Stimulated activated CD8-positive, alpha-beta memory T cell treated with anti-CD3 and anti-CD28 coated beads, Interleukin-7, amount 100 ng/mL, for 24 hours (primary cell): ENCODE measurements at places on chromosomes 12 and 14.

- DNase-seq: no peak
Measured at GRCh38 chr12:109266106-109266879, 42.8 kb downstream of the FOXN4 start.

GRCh38 chr14:101836135-101836534 is 74.6 kb downstream of the PPP2R5C start:
- DNase-seq: no peak

DNA sequence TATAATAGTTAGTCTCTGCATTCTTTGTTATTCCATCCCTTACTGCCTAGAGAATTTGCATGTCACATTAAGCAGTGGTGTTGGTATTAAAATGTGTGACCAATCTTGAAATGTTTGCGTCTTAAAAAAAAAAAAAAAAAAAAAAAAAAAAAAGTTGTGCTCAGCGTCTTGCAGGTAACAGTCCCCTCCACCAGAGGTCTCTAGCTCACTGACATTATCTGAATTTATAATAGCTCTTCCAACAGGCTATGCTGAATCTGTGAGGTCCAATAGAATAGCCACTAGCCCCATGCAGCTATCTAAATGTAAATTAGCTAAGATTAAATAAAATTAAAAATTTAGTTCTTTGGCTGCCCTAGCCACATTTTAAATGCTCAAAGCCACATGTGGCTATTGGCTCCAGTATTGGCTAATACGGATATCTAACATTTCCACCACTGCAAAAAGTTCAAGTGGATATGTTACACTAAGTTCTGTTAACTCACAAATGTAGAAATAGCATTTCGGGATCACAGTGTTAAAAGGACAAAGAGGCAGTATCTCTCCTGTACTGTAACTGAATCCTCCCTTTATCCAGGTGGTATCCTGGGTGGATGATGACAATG is 28.7 kb downstream of the NKX2-8 start:
- no peak for DNase-seq

DNA sequence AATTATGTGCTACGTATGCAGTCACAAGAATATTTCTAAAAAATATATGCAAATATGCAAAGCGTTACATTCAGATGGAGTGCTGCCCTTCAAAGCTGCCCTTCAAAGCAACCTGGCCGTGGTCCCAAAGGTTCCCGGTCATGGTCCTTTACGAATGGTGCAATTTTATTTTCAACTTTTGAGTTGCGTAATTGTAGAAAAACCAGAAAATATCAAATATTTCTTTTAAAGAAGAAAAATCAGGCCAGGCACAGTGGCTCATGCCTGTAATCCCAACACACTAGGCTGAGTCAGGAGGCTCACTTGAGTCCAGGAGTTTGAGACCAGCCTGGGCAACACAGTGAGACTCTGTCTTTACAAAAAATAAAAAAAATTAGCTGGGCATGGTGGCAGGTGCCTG is 21.4 kb downstream of the CLSTN3 start:
- DNase-seq: no peak

- no peak for DNase-seq
Measured at GRCh38 chr14:95314609-95315008, 5.1 kb downstream of the CLMN start.

DNA sequence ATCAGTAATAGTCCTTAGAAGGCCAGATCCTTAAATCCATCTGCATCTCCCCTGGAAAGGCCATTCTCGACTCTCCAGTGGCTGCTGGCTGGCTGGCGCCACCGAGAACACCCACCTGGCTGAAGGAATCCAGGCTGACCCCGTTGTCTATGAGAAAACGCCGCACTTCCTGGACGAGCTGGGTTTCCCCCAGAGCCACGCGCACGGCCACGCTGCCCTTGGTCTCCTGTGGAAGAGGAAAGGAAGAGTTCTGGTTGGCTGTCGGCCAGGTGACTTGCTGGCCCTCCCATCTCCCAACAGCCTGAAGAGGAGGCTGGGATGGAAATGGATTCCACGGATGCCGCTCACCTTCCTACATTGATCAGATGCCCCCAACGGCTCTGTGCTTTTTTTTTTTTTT is 23.9 kb downstream of the RBM19 start:
- DNase-seq: no peak

DNA sequence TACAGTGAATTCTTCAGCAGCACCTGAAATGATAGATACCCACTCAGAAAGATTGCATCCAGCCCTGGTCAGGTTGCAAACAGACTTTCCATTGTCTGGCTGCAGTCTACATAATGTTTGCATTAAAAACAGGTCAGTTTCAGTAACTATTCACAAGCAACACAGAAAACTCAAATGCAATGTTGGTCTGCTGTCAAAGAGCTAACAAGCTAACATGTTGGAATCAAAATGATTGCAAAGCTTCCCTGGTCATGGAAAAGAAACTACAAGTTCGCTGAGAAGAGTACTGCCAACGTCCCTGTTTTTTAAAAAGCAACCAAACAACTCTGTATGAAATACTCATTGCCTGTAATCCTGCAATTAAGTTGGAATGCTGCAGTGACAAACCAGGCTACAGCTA is 374.7 kb downstream of the ADAMTS20 start:
- no peak for DNase-seq

DNA sequence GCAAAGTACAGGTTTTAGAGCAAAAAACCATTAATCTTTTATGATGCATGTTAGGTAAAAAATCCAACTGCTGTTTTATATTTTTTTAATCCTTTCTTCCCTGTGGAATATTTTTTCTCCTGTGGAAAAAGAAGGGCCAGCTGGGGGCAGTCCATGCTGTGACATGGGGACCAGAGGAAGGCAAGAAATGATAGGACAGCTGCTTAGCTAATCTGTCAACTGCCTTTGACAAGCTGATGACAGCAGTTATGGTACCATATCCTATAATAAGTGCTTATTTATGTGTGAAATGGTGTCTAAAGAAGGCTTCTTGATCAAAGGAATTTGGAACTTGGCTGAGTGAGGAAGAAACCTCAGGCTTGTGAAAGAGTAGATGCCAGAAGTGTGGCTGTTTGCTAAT is 452.4 kb upstream of the NOVA1 start:
- no peak for DNase-seq

GRCh38 chr12:113840401-113841042 is 125.6 kb downstream of the RBM19 start:
- no peak for DNase-seq

DNA sequence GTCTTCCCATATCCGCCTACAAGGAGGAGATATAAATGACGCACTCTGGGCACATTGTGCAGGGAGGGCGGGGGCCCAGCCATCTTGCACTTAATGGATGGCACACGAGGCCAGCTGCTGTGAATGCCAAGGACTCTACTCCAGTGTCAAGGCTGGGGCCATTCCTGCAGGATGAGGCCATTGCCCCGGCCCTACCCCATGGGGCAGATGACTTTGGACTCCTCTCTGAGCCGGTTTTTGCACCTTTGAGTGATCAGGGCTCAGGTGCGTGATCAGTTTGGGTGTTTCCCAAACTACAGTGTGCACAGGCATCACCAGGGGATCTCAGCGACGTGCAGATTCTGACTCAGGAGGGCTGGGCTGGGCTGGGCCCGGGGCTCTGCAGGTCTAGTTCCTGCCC is 16.1 kb downstream of the MMAB start:
- no peak for DNase-seq

GRCh38 chr14:102503641-102504327 is 5.8 kb downstream of the ANKRD9 start:
- no peak for DNase-seq

GRCh38 chr14:86346818-86347384 is 817.0 kb downstream of the FLRT2 start:
- DNase-seq: no peak

DNA sequence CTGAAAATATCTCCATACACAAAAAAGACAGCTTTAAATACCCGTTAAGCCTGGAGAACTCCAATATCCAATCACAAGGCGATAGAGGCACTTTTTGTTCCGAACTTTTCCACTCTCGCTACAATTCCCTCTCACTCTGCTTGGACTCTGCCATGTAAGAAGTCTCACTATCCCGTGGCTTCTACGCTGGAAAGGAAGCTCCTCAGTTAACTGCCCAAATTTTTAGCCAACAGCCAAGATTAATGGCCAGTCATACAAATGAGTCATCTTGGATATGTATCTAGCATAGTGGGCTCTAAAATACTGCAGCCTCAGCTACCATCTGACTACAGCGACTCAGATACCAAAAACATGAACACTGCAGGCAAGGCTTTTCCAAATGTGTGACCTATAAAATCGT is 45.5 kb upstream of the RERGL start:
- no peak for DNase-seq

DNA sequence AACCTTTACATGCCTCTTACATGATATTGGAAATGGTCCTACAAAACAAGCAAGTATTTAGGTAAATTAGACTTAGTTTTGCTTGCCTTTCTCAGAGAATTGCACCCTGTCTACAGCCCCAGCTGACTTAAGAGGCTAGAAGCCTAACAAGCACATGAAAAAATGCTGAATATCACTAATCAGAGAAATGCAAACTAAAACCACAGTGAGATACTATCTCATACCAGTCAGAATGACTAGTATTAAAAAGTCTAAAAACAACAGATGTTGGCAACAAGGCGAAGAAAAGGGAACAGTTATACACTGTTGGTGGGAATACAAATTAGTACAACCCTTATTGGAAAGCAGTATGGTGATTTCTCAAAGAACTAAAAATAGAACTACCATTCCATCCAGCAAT is 103.8 kb downstream of the EGLN3 start:
- no peak for DNase-seq

GRCh38 chr12:72011374-72011773 is 72.7 kb downstream of the TPH2 start:
- no peak for DNase-seq

GRCh38 chr12:74515849-74516248 is 21.8 kb upstream of the ATXN7L3B start:
- DNase-seq: no peak

DNA sequence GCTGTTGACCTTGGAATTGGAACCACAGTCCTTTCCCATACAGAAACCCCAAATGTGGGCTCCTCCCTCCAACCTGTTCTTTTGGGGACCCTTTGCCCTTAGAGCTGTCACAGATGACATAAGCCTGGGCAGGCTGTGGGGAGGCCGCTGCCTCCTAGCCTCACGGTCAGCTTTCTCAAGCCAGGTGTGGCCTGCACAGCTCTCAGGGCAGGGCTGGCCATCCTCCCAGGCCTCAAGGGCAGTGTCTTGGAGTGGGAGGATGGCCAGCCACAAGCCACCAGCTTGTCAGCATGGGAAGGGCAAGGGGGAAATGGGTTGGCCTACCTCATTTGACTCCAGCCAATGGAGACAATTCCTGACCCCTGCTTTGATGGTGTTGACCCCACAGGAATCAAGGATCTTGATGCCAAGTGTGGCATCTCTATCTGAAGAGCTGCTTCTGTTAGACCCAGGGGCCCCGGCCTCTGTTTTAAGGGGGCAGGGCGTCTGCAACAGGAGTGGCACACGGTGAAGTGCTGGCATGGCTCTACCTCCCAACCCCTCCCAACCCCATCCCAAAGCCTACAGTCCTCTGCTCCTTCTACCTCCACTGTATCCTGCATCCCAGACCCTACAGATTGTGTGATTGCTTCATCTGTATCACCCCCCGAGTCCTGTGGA is 11.5 kb downstream of the CBLN3 start:
- DNase-seq: no peak

- DNase-seq: no peak
Measured at GRCh38 chr14:24607081-24607480, 2.4 kb downstream of the GZMH start.

DNA sequence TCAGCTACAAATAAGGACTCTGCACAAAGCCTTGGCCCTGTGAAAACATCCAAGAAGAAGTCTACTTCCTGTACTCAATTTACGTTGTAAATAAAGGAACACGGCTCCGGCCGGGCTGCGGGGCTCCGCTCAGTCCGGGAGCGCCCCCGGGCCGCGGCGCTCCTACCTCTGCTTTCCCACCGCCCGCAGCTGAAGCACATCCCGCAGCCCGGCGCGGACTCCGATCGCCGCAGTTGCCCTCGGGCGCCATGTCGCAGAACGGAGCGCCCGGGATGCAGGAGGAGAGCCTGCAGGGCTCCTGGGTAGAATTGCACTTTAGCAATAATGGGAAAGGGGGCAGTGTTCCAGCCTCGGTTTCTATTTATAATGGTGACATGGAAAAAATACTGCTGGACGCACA is 502.3 kb upstream of the FOXG1 start:
- DNase-seq: no peak

GRCh38 chr12:108689314-108690190 is 41.8 kb downstream of the CORO1C start:
- DNase-seq: no peak

- no peak for DNase-seq
Measured at GRCh38 chr12:122052285-122052684, 26.3 kb upstream of the MLXIP start.

DNA sequence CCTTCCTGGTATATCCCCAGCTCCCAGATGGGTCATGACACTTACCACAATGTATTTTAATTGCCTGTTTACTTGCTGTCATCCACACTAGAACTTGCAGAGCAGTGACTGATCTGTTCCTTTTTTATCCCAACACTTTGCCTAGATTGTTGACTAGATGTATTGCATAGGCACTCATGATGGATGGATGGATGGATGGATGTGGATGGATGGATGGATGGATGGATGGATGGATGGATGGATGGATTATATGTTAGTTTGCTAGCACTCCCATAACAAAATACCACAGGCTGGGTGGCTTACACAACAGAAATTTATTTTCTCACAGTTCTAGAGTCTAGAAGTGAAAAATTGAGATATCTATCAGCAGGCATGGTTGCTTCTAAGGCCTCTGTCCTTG is 8.7 kb upstream of the CKAP4 start:
- DNase-seq: no peak

- DNase-seq: no peak
Measured at GRCh38 chr12:126040307-126040706, 975.1 kb downstream of the AACS start.

GRCh38 chr14:95488376-95489213 is 27.9 kb downstream of the SYNE3 start:
- no peak for DNase-seq

DNA sequence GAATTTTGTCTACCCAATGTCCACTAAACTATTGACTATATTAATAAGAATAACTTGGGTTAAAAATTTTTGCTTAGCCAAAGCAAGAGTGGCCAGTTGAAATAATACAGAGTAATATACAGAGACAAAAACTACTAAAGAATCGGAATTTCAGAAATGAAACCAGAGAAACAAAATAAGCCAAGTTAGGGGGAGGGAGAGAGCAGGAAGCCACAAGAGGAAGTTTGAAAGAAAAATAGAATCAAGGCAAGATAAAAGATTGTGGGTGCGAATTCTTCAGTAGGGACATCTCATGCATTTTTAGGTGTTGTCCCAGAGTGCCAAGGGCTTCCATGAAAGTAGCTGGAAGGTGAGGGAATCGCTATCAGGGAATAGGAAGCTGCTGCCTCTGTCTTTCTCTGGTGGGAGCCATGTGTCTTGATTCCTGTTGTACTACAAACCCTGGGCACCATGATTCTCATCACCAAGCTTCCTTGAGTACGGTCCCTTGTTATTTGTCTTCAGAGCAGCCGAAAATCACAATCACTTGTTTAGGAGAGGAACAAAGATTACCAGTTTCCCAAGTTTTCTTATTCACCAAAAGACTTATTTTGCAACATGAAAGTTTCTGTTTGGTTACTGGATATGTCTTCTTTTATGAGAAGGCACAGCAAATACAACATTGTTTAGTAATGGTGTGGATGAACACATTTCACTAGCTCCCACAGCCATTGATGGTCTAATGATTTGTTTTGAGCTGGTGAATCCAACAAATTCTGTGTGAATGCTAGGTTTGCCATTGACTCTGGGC is 16.7 kb downstream of the NEUROD4 start:
- DNase-seq: no peak

- DNase-seq: no peak
Measured at GRCh38 chr12:67758119-67758518, 109.6 kb downstream of the DYRK2 start.

- DNase-seq: no peak
Measured at GRCh38 chr14:38824706-38825105, 278.3 kb downstream of the SEC23A start.

GRCh38 chr12:13581031-13581430 is 384.5 kb downstream of the EMP1 start:
- no peak for DNase-seq
